ENCODE measurements at places on chromosomes 2 and 18.

DNA sequence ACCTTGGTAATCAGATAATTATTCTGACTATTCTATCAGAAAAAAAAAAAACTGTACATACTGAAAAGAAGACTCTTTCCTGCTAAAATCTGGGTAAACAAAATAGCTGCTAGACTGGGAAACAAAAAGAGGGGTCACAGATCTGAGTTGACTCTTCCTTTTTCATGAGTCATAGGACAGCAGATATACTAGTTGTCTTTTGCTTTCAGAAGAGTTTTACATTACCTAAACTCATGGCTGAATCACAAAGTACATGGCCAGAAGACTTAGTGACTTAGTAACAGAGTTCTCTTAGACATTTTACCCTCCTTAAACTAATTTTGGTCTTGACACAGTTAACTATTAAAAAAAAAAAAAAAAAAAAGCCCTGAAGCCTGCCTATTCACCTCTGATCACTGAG, 834.0 kb upstream of the FSHR start:
- DNase-seq: no peak

GRCh38 chr2:149732001-149732685, 144.6 kb upstream of the MMADHC start:
- DNase-seq: no peak

- DNase-seq: peak; percentile 60
These were observed 36.9 kb upstream of the KLF7 start for GRCh38 chr2:207202645-207203044.

DNA sequence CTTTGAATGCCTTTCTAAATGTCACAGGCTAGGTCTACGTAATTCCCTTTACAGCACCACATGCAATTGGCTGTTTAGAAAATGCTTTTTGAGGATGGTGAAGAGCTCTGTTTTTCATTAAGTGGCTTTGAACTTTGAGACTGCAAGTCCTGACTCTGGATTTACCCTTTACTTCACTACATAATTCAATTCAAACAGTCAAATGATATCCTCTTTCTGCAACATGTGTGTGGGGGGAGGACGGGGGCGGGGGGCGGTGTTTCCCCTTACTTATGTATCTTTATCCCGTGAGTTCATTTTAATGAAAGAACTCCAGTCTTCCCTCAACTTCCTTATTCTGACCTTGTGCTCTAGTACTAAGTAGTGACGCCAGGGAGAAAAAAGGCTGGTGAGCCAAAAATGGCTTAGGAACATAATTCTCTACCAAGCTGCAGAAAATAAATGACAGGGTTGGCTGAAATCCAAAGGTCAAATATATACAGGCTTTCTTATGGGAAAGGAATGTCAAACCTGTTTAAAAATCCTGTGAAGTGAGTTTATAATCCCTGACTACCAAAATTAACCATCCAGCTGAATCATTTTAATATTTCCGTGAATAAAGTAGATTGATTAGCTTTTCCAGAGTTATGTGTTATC, 119.6 kb downstream of the SLC8A1 start:
- DNase-seq: no peak

- no peak for DNase-seq
These were observed 59.6 kb downstream of the SPIRE1 start for GRCh38 chr18:12598181-12598930.

- DNase-seq: no peak
These were observed 541.7 kb upstream of the MEX3C start for GRCh38 chr18:51739044-51739666.

DNA sequence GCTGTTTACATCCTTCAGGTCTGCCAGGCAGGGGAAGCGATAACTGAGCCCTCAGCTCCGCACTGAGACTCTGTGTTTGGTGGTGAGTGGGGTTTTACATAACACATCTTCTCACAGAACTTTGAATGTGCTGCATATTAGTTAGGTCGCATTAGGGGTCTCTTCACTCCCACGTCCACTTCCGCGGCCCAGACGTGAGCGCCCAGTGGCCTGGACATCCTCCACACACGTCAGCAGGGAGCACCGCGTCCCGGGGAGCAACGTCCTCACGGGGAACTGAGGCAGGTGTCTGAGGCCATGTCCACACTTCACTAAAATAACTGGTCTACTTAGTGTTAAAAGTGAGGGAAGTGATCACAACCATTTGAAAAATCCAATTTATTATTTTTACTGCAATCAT, 100.4 kb upstream of the SATB2 start:
- no peak for DNase-seq

GRCh38 chr2:120128216-120128615, 95.0 kb downstream of the TMEM185B start:
- DNase-seq: no peak

GRCh38 chr18:650428-650858, 7.0 kb upstream of the TYMS start:
- DNase-seq: peak; percentile 60

DNA sequence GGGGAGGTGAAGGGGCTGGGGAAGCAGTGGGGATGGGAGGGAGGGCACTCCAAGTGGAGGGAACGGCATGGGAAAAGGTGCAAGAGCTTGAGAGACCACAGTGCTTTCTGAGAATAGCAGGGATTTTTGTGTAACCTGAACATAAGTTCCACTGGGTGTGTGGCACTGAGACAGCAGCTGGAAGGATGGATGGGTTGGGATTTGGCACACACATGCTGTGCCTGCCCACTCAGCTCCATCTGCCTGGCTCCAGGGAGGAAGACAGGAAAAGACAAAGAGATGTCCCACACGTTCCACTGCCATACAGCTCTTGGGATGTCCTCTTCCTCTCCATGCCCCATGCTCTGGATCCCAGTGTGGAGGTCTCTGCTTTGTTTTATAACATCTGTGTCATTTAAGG, 114.1 kb upstream of the TEX51 start:
- no peak for DNase-seq

- DNase-seq: no peak
These were observed 18.3 kb downstream of the PSME4 start for GRCh38 chr2:53952519-53952918.

DNA sequence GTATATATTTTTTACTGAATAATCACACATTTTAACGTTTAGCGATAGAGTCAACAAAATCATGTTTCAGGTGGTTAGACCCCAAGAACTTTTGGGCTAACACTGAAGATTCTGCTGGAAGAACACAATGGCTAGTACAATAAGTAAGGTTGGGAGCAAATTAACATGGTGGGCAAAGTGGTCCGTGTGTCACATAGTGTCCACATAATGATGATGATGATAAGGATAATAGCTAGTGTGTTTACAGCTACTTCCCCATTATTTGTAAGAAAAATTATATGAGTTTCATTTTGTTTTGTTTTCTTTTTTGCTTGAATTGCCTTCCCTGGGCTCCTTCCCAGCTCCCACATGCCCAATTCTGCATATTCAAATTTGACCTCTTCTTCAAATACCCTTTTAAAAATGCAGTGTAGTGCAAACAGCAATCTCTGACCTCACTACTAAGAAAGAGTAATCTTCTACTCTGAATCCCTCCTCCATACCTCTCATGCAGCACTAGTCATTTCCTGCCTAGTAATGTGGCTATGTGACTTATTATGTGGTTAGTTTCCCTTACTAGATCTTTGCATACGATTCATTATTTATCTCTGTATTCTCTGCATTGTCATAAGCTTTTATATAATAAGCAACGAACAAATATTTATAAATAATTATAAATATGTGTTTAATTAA, 16.9 kb upstream of the VPS54 start:
- peak; percentile 10 for DNase-seq

DNA sequence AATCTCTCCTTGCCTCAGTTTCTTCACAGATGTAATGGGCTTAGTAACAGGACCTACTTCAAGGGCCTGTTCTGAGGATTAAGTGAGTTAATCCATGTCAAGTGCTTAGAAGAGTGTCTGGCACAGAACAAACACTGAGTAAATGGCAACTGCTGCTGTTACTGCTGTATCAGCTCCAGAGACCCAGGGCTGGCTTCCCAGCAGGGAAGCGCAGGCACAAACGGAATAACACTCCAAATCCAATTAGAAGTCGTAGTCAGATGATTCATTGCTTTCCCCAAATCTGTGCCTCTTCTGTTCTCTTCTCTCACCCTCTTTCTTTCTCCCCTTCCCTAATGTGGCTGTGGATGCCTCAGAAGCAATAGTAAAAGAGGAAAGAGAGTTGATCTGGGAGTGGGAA, 101.1 kb upstream of the FZD7 start:
- no peak for DNase-seq

DNA sequence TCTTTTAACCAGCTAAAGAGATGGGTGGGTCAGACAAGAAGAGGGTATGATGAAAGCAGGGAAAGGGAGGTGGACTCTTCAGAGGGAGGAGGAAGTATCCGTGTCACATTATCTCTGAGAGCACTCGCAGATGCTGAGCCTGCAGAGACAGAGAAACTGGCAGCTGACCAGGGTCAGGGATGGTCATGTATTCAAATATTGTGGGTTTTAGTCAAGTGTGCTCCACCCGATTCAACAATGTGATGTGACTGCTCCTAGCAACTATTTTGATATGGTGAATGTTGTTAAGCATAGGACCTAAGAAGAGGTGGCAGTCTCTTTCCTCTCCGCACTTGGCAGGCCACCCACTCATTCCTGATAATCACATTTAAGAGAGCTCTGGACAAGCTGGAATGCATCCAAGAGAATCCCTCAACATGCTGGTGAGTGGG, 1.3 kb upstream of the CLIP4 start:
- peak; percentile 100 for DNase-seq

DNA sequence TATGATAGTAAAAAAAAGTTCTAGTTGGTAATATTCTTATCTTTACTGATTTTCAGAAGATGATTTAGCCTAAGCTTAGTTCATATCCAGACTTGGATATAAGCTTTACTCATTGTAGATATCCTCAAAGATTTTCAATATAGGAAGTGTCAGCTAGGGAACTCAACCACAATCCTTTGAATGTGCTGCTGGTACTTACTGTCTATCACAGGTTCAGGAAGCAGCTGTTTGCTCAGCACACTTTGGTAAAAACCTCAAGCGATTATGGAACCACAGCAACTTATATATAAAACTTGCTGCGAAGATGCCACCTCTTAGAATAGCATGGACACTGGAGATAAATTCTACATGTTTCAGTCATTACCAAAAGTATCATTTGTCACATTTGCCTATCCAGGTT, 60.1 kb upstream of the TNFRSF11A start:
- DNase-seq: peak; percentile 66

- DNase-seq: no peak
These were observed 193.4 kb upstream of the MYT1L start for GRCh38 chr2:2524348-2524941.

- DNase-seq: no peak
These were observed 106.2 kb upstream of the BZW1 start for GRCh38 chr2:200705305-200706041.

- DNase-seq: no peak
These were observed 33.8 kb upstream of the DNAJC10 start for GRCh38 chr2:182682210-182682609.

GRCh38 chr2:62586981-62587380, 81.0 kb upstream of the TMEM17 start:
- DNase-seq: peak; percentile 29

GRCh38 chr2:39661826-39662225, 3.9 kb upstream of the TMEM178A start:
- DNase-seq: no peak

- DNase-seq: no peak
These were observed 18.8 kb upstream of the RHOB start for GRCh38 chr2:20427931-20428526.
